Sigmoid colon (tissue), 7 donors: ENCODE measurements at places on chromosomes 11 and 22. TPM values are rescaled to one million over a fixed set of nuclear protein-coding genes. Genes with fewer than 3 reads are reported as not detected.
A peak's percentile ranks its signal among the peaks of the same experiment; 100 is the strongest.

DNA sequence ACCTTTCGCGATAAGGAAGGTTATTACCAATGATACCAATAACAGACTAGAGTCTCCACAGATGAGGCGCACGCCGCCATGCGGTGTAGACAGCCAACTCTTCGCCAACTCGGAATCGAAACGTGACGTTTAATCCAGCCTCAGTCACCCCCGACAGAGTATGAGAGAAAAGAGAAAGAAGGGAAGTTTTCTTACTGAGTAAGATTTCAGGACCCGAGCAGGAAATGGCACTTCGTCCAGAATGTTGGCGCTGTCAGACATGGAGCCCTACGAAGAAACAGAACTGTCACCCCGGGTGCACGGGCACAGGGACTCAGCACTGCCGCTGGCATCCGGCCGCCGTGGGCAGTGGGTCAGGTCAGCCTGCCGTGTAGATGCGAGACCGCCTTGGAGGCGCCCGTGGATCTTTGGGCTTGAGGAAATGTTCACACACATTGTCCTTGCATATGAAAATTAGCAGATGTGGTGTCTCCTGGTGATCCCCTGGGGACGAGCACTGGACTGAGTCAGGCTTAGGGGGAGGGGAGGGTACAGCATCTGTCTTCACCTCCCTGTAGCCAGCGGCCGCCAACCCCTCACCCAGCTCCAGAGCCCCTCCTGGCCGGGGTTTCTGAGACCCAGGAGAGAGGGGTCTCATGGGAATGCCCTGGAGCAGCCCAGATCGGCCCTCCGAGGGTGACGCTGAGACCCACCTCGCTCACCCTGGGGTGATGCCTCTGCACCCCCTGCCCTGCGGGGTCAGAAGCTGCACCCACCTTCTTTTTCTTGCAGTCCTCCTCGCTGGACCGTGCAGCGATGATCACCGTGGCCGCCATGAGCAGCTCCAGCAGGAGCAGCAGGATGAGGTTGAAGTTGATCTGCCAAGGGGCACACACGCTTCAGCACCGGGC lies 8.3 kb downstream of the MLC1 start:
- no peak overlapping the region for H3K4me3 ChIP-seq
- no peak for DNase-seq
- H3K27me3 ChIP-seq, result peaks cover 5% of the 10 kb centered on the region
- H3K36me3 ChIP-seq, result no peaks in the 10 kb centered on the region
- H3K4me1 ChIP-seq, result no peaks in the 10 kb centered on the region

GRCh38 chr11:115219376-115219775 lies 284.8 kb downstream of the CADM1 start:
- no peak overlapping the region for H3K4me3 ChIP-seq
- H3K36me3 ChIP-seq, result no peaks in the 10 kb centered on the region

DNA sequence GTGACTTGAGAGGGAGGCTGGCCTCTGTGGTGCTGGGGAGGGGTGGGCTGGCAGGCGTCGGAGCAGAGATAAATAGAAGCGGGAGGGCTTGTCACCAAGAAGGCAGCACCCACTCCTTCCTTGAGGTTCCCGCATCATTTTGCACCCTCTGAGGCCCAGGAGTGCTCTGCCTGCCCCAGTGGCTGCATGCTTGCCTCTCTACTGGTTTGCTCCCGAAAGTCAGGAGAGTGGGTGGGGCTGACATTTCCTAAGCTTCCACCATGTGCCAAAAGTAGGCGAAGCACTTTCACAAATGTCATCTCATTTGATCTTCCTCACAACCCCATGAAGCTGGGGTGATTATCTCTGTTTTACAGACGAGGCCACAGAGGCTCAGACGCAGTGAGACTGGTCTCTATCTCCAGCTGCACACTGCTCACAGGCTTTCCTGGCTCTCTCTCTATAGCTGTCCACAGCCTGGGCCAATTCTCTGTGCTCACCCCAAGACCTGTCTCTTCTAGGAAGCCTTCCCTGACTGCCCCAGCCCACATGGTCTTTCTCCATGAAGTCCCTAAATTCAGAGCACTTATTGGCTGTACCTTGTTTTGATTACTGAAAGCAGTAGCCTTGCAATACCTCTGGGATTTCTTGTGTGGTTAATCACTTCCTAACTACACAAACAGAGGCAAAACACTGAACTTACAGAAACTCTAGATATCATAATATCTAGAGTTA lies 2.6 kb upstream of the UCP3 start:
- no peaks in the 10 kb centered on the region for H3K4me1 ChIP-seq
- no peaks in the 10 kb centered on the region for H3K36me3 ChIP-seq
- no peak overlapping the region for H3K4me3 ChIP-seq
- peak; percentile 62 for DNase-seq
- H3K27me3 ChIP-seq, result no peaks in the 10 kb centered on the region

- H3K27me3 ChIP-seq, result no peaks in the 10 kb centered on the region
- H3K36me3 ChIP-seq, result no peaks in the 10 kb centered on the region
- H3K4me3 ChIP-seq, result no peak overlapping the region
- DNase-seq, result no peak
- H3K4me1 ChIP-seq, result no peaks in the 10 kb centered on the region
Measured at GRCh38 chr11:87394924-87395323, 357.2 kb downstream of the TMEM135 start.

DNA sequence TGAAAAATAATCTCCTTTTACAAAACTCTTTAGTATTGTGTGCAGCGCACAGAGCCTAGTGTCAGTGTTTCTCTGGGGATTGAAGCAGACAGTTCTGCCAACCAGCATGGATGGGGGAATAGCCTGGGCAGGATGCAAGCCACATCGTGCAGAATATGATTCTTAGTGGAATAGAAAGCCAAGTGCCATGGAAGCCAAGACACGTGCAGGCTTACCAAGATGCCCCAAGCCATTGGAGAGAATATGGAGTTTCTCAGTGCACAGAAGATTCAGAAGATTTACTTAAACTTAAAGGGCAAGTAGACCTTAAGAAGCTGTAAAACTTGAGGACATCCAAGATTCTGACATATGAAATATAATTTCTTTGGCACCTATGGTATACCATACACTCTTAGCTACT lies 917.6 kb downstream of the NTM start:
- H3K4me3 ChIP-seq, result no peak overlapping the region
- no peaks in the 10 kb centered on the region for H3K4me1 ChIP-seq
- no peak for DNase-seq
- H3K36me3 ChIP-seq, result no peaks in the 10 kb centered on the region

GRCh38 chr11:235609-235996 lies 539 bp downstream of the SIRT3 start:
- no peaks in the 10 kb centered on the region for H3K27me3 ChIP-seq
- H3K4me1 ChIP-seq, result peaks cover 30% of the 10 kb centered on the region
- peak overlapping the region; percentile 83 for H3K4me3 ChIP-seq
- H3K27ac ChIP-seq, result peak overlapping the region; percentile 95
- peak; percentile 2 for DNase-seq

GRCh38 chr22:48099251-48099650 lies 1336.8 kb downstream of the TBC1D22A start:
- peaks cover 5% of the 10 kb centered on the region for H3K27me3 ChIP-seq
- no peak overlapping the region for H3K4me3 ChIP-seq
- H3K4me1 ChIP-seq, result no peaks in the 10 kb centered on the region
- DNase-seq, result peak; percentile 36
- H3K36me3 ChIP-seq, result no peaks in the 10 kb centered on the region

GRCh38 chr11:64887757-64888405 lies 9.5 kb upstream of the EHD1 start:
- peak; percentile 90 for DNase-seq
- peak overlapping the region; percentile 68 for H3K27ac ChIP-seq
- H3K4me3 ChIP-seq, result peak overlapping the region; percentile 13
- H3K4me1 ChIP-seq, result no peaks in the 10 kb centered on the region

GRCh38 chr11:29282088-29282487 lies 734.7 kb downstream of the KCNA4 start:
- no peaks in the 10 kb centered on the region for H3K4me1 ChIP-seq
- H3K27me3 ChIP-seq, result no peaks in the 10 kb centered on the region
- peak overlapping the region; percentile 17 for H3K27ac ChIP-seq
- H3K4me3 ChIP-seq, result no peak overlapping the region
- no peaks in the 10 kb centered on the region for H3K36me3 ChIP-seq

- H3K4me1 ChIP-seq, result no peaks in the 10 kb centered on the region
- no peak overlapping the region for H3K27ac ChIP-seq
- DNase-seq, result no peak
- H3K4me3 ChIP-seq, result no peak overlapping the region
Measured at GRCh38 chr11:132576706-132577105, 955.6 kb downstream of the OPCML start.

- peak; percentile 52 for DNase-seq
- no peak overlapping the region for H3K27ac ChIP-seq
- H3K4me1 ChIP-seq, result no peaks in the 10 kb centered on the region
- peaks cover 3% of the 10 kb centered on the region for H3K27me3 ChIP-seq
- no peak overlapping the region for H3K4me3 ChIP-seq
Measured at GRCh38 chr22:43443152-43443471, 31.3 kb downstream of the MPPED1 start.

DNA sequence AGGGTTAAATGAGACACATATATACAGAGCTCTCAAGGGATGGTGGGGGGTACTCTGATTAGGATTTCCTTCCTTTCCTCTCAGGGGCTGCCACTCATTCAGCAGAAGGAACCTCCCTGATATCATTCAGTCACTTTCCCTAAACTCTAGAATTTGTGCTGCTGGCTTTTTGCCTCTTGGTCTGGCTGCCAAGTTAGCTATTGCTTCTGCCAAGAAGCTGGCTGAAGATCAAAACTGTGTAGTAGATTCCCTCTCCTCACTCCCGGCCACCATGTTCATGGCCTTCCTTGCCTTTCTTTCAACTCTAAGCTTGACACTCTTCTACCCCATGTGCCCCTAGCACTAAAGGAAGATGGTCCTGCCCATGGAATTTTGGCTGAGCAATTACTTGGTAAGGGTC lies 18.7 kb downstream of the SLC6A5 start:
- H3K4me3 ChIP-seq, result no peak overlapping the region
- DNase-seq, result no peak
- H3K27ac ChIP-seq, result no peak overlapping the region
- no peaks in the 10 kb centered on the region for H3K4me1 ChIP-seq
- no peaks in the 10 kb centered on the region for H3K27me3 ChIP-seq
- H3K36me3 ChIP-seq, result no peaks in the 10 kb centered on the region

DNA sequence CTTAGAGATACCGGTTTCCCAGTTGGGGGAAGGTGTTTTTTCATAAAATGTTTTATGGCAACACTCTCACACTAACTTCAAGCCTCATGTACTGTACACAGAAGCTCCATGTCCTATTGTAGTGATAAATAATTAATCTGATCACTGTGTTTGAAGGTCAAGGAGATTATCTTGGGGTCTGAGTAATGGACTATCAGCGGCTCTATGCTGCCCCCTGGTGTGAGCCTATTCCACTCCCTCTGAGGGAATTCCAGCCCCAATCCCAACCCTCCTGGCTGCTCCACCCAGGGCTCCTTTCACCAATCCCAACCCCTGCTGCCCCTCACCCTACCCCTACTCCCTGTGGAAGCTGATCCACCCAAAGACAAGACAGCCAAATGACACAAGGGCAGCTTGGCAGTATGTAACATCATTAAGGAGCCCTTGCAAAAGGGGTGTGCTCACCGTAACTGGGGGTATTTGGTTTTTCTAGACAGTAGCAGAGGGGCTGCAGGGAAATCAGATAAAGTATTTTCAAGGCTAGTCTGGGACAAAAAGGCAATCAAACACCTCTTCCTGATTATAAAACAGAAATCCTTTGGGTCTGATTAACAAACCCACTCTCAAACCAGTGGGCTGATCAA lies 22.3 kb downstream of the HPS4 start:
- no peak overlapping the region for H3K27ac ChIP-seq
- no peak for DNase-seq
- peaks cover 90% of the 10 kb centered on the region for H3K36me3 ChIP-seq
- no peak overlapping the region for H3K4me3 ChIP-seq
- no peaks in the 10 kb centered on the region for H3K27me3 ChIP-seq

DNA sequence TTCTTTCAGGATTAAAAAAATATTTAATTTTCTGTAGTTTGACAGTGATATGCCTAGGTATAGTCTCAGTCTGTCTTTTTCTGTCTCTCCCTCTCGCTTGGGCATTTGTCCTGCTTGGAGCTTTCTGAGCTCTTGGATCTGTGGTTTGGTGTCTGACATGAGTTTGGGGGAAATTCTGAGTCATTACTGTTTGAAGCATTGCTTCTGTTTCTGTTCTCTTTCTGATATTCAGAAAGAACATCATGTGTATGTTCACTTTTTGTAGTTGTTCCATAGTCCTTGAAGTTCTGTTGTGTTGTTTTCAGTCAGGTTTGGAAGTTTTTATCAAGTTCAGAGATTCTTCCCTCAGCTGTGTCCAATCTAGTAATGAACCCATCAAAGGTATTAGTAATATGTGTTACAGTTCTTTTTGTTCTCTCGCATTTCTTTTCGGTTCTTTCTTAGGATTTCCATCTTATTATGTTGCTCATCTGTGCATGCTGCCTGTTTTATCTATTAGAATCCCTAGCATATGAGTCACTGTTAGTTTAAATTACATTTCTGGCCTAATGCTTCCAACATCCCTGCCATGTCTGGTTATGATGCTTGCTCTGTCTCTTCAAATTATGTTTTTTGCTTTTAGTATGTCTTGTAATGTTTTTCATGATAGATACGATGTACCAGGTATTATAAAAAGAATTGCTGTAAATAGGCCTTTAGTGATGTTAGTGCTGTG lies 48.4 kb downstream of the DDX10 start:
- no peaks in the 10 kb centered on the region for H3K27me3 ChIP-seq
- H3K4me1 ChIP-seq, result no peaks in the 10 kb centered on the region
- no peaks in the 10 kb centered on the region for H3K36me3 ChIP-seq
- DNase-seq, result no peak

The AQP11 gene
- 0.36 TPM for total RNA-seq

The KCNK7 gene
- total RNA-seq, result not detected

The PDGFB gene
- total RNA-seq, result 7.8 TPM

The NRGN gene
- total RNA-seq, result 1.1 TPM

The CSRP3 gene
- total RNA-seq, result not detected

The STK33 gene
- total RNA-seq, result 20.6 TPM

The CNTF gene
- 1.6 TPM for total RNA-seq

The MS4A8 gene
- not detected for total RNA-seq

The CABP4 gene
- total RNA-seq, result 1.5 TPM

The SLC17A6 gene
- total RNA-seq, result not detected
